NCI-H1105 treated with DMSO at 0.1 percent for 48 hours (cell line): ENCODE measurements at places on chromosomes 12 and 14.

- DNase-seq: no peak
Measured at GRCh38 chr12:12954356-12954755, 2.4 kb upstream of the GPRC5D start.

DNA sequence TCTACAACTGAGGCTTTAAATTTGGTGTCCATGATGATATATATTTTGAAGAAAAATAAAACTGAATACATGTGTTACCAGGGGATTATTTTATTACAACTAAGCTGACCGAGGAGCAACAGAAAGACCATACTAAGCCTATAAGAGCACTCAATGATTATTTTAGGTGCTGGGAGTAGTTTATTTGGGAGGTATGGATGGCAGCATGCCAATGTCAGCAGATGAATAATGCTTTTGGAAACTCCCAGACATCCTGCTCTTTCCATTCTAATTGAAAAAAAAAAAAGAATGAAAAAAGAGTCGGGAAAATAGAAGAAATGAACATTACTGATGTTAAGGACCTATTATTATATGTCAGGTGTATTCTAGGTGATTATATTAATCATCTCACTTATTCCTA lies 441.2 kb downstream of the BTG1 start:
- DNase-seq: peak; percentile 93

DNA sequence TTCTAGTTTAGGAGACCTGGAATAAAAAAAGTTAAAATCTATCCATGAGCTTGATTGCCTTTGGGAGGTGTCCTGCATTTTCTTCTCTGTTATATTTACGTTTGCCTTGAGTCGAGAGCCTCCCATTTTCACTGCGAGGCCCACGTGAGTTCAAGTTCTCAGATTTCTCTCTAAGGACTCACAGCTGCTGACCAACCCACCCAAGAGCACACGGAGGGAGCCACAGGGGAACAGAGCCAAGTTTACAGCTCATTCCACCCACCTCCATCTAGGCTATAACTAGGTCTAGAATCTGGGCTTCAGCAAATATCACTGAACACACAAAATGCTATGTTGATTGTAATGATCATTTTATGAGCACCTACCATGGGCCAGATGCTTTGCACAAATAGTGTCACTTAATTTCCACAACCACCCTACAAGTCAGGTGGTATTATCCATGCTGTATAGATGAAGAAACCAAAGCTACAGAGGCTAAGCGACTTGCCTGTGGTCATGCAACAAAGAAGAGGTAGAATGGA lies 16.7 kb downstream of the ALDH1L2 start:
- DNase-seq: no peak

GRCh38 chr14:81519200-81520011 lies 14.2 kb downstream of the SEL1L start:
- DNase-seq: no peak

DNA sequence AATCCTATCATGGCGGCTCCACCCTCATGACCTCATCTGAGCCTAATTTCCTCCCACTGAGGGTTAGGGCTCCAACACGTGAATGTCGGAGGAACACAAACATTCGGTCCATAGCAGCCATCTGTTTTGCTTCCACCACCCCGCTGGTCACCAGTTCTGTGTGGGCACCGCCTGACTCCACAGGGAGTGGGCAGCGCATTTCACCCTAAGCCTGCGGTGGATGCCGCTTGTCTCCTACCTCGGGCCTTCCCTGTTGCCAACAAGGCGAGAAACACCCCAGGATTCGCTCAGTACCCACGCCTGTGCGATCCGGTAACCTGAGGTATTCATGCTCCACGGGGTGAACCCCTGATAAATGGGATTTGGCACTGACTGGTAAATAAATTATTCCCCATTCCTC lies 95.2 kb upstream of the PPP2R5C start:
- DNase-seq: no peak

DNA sequence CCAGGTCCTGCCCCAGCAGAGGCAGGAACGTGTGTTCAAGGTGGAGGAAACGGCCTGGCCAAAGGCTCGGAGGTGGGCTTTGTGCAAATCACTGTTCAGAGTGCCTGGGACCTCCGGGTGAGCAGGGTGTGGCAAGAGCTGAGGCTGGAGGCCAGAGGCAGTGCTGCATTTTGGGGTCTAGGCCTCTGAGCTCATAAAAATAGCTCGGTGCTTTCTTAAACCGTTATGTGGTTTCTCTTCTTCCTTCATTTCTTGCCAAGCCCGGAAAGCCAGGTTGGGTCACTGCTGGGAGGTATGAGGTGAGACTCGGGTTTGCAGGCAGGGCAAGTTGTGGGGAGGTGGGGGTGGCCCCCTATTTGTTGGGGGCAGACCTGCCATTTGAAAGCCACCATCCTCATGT lies 178.8 kb upstream of the MYL2 start:
- DNase-seq: no peak

GRCh38 chr12:23458640-23459039 lies 490.8 kb downstream of the SOX5 start:
- DNase-seq: no peak

DNA sequence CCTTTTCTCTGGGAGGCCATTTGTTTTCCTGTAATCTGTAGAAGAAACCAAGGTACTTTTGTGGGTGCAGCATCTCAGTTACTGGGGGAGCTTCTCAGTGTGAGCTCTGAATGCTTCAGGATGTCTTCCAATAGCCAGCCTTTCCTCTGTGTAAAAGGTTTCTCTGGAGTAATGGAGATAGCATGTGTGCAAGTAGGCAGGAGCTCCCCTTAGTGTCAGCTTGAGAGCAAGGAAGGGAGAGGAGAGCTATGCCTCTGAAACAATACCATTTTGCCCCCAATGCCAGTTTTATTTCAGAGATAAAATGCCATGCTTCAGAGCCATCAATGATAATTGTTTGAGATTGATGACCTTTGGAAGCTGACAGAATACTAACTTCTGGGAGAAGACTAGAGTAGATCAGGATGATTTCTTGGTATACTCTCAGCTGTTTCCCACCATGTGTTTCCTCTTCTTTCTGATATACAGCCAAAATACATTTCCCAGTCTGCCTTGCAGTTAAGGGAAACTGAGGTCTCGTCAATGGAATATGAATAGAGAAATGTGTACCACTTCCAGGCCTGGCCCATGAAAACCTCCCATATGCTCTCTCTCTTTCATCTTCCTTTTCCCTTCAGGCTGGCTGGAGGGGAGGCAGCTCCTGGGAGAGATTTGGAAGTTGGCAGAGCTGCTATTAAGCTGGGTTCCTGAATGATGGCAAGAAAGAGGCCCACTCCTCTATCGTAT lies 125.7 kb downstream of the CRADD start:
- no peak for DNase-seq

DNA sequence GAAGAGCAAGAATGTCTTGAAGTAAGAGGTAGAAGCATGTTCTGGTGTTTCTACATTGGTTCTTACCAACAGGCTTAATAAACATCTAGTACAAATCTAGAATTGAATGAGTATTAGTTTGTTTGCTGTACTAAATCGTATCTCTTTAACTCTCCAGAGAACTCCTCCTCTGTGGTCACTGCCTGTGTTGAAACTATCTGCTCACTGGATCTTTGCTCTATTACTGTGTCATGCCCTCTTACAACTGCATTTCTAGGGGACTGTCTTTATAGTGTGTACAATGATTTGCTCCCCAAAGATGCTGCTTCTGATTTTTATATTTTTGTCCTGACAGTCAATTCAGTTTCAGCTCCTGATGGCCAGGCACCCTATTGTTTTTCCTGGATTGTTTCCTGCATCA lies 50.1 kb upstream of the E2F7 start:
- DNase-seq: no peak

- peak; percentile 25 for DNase-seq
Measured at GRCh38 chr12:76878099-76878898, 520 bp downstream of the CSRP2 start.

GRCh38 chr12:72295101-72295500 lies 22.9 kb downstream of the TRHDE start:
- no peak for DNase-seq

GRCh38 chr12:87967871-87968270 lies 61.3 kb downstream of the C12orf50 start:
- peak; percentile 90 for DNase-seq

DNA sequence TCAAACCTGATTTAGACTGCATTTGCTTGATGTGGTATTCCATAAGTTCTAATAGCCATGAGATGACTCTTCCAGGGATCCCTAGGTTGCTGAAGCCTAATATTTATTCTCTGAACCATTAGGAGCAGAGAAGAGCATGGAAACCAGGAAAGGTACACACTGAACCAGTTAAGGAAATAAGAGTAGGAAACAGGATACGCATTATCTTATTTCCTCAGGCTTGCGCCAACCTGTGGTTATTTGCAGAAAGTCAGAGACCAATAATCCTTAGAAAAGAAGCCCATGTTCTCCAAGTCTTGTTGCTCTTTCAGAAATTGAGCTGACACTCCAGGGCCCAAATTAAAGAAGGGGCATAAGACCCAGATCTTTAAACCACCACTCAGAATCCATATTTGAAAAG lies 41.8 kb upstream of the SMUG1 start:
- DNase-seq: no peak

DNA sequence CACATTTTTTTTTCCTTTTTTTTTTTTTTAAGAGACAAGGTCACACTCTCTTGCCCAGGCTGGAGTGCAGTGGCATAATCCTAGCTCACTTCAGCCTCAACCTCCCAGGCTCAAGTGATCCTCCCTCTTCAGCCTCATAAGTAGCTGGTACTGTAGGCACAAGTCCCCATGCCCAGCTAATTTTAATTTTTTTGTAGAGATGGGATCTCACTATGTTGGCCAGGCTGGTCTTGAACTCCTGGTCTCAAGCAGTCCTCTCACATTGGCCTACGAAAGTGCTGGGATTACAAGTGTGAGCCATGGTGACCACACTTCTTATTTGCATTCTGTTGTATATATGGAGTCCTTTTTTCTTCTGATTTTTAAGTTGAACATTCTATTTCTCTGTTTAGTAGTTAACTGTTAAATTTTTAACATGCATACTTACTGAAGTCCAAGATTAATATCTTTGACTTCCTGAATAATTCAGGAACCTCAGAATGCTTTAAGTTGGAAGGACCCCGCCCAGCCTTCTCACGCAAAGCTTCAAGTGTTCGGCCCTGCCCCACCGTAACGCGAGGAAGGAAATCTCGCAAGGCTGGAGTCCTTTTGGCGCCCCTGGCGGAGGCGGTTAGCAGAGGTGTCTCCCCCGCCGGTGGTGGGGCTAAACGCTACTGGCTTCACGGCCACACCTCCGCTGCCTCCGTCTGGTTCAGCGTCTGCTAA lies 21.6 kb downstream of the SPATS2 start:
- DNase-seq: no peak

- DNase-seq: no peak
Measured at GRCh38 chr12:100671396-100672074, 98.1 kb downstream of the GAS2L3 start.

- DNase-seq: peak; percentile 14
Measured at GRCh38 chr12:81468206-81468605, 290.9 kb downstream of the PPFIA2 start.

DNA sequence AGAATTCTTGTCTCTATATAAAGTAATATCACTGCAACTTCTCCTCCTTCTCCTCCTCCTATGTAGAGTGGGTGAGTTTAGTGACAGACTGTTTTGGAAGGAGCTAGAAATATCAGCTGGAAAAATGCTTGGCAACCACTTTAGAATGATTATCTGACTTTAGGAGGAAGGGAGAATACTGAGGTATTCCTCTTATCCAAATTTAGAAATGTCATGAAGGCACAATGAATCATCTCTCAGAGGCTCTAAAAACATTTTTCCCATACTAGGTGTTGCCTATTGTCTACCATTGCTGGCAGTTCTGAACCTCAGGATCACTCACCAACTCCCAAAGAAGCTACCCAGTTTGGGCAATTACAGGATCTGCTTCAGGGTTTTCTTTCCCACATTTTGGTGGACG lies 306.6 kb upstream of the ATP2B1 start:
- no peak for DNase-seq

GRCh38 chr12:51675071-51675803 lies 84.2 kb downstream of the SCN8A start:
- no peak for DNase-seq

DNA sequence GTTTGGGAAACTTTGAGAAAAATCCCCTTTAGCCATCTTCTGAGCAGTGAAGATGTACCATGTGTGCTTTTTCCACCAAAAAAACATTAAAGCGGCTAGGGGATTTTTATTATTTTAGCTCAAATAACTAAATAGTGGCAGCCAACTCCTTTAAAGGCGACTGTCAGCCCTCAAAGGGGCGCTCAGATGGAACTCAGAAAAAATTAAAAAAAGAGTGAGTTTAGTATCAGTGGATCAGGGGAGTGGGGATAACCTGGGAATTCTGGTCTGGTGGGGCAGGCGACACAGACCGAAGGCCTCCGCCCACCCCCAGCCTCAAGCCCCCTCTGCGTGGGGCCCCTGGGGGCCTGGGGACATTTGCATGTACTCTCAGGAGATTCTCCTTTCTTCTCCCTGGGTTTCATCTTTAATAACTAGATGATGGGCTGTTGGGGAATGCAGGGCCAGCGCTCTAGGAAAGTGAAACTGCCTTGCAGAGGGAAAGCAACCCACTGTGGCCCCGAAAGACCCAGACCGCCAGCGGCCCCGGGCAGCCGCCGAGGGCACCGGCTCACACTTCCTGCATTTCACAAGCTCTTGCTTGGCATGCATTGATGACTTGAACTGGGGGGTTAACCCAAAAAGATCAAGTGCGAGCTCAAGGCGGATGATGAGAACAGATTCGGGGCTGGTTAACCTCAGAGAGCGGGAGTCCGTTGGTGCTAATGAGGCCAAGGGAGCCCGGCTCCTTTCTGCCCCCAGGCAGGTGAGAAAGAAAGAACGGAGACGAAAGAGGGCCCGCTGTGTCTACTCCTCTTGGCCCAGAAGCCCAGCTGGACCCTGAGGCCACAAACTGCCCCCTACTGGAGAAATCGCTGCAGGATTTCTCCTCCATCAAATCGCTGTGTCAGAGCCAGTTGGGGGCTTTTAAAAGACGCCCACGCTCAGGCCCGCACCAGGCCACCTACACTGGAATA lies 7.3 kb upstream of the BATF start:
- DNase-seq: no peak

- no peak for DNase-seq
Measured at GRCh38 chr14:100236881-100237280, 2.1 kb upstream of the YY1 start.

DNA sequence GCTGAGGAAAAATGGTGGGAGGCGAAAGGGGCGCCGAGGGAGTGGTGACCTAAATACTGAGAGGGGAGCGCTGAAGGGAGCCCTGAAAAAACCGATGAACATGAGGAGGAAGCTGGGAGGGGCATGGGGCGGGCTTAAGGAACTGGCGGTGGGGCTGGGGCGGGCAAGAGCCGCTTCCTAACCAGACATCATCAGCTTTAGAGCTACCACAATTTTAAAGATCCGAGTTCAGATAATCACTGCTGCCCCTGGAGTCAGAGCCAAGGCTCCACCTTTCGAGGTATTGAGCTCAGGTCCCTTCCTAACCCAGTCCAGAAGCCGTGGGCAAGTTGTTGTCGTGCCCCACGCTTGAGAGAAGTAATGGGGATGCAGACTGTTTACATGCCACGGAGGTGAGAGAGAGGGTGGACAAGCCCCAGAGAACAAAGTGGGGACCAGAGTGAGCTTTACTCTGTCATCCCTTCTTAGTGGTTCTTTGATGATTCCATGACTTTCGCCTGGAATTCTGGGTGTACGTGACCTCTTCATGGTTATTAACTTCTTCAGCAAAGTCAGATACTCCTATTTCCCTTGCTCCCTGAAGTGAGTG lies 393 bp downstream of the ORMDL2 start:
- no peak for DNase-seq
